ENCODE measurements at places on chromosomes 2 and 18. TPM values are rescaled to one million over a fixed set of nuclear protein-coding genes. Genes with fewer than 3 reads are reported as not detected.

Gene IL18RAP
- total RNA-seq: not detected

Gene CPLX4
- not detected for total RNA-seq

Gene UPP2
- not detected for total RNA-seq

Gene PTGR3
- 16.0 TPM for total RNA-seq

Gene STK36
- 13.6 TPM for total RNA-seq

Gene NRBP1
- 125 TPM for total RNA-seq

Gene SERPINB4
- total RNA-seq: 0.16 TPM

Gene CEP192
- 11.2 TPM for total RNA-seq

Gene ITPRIPL1
- not detected for total RNA-seq

Gene DPP4
- total RNA-seq: 0.44 TPM

Gene BUB1
- 50.6 TPM for total RNA-seq

Gene SUMO1
- total RNA-seq: 182 TPM

Gene SERPINB10
- total RNA-seq: 0.22 TPM

Gene EGR4
- total RNA-seq: 0.27 TPM

Gene GALNT14
- 46.1 TPM for total RNA-seq

Gene MAP3K19
- not detected for total RNA-seq

Gene TCF23
- not detected for total RNA-seq

Gene SPP2
- not detected for total RNA-seq

Gene ABCB11
- 0.02 TPM for total RNA-seq

Gene ANKRD30B
- not detected for total RNA-seq

Gene FLACC1
- total RNA-seq: not detected

Gene HOXD8
- 5.9 TPM for total RNA-seq

Gene ANTXR1
- total RNA-seq: 167 TPM

Gene ERMN
- not detected for total RNA-seq

Gene IER3IP1
- 21.6 TPM for total RNA-seq

Gene PLGLB1
- total RNA-seq: 0.76 TPM

Gene LRATD1
- not detected for total RNA-seq

Gene EPHA4
- total RNA-seq: 0.54 TPM

Gene NEU2
- not detected for total RNA-seq

Gene LCT
- 0.03 TPM for total RNA-seq

Gene ERBB4
- not detected for total RNA-seq

Gene DSEL
- 0.40 TPM for total RNA-seq

Gene AQP4
- total RNA-seq: not detected
